ENCODE measurements at places on chromosomes 6 and 20. TPM values are rescaled to one million over a fixed set of nuclear protein-coding genes. Genes with fewer than 3 reads are reported as not detected.

- H3K27me3 ChIP-seq: no peaks in the 10 kb centered on the region
- no peak overlapping the region for H3K27ac ChIP-seq
- no peaks in the 10 kb centered on the region for H3K36me3 ChIP-seq
- no peak for DNase-seq
- peaks cover 4% of the 10 kb centered on the region for H3K4me1 ChIP-seq
These were observed 75.4 kb upstream of the EEF1E1 start for GRCh38 chr6:8177721-8178120.

DNA sequence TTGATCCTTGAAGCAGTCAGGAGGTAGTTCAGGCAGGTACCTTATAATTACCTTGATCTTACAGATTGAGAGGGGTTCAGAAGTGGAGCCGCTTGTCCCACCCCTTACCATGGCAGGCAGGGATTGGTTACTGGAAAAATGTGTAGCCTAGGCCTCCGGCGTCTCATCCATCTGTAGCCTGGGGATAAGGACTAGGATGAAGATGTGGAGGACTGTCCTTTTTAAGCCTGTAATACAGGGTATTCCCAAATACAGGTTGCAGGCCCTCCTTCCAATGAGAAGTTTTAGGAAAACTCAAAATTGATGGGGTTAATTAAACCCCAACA is 2.8 kb downstream of the HMGA1 start:
- no peak overlapping the region for H3K4me3 ChIP-seq
- peaks cover 42% of the 10 kb centered on the region for H3K36me3 ChIP-seq
- H3K27me3 ChIP-seq: no peaks in the 10 kb centered on the region
- DNase-seq: no peak

- no peak overlapping the region for H3K4me3 ChIP-seq
- no peaks in the 10 kb centered on the region for H3K4me1 ChIP-seq
- H3K36me3 ChIP-seq: no peaks in the 10 kb centered on the region
These were observed 859.8 kb downstream of the MAFB start for GRCh38 chr20:39829256-39829655.

DNA sequence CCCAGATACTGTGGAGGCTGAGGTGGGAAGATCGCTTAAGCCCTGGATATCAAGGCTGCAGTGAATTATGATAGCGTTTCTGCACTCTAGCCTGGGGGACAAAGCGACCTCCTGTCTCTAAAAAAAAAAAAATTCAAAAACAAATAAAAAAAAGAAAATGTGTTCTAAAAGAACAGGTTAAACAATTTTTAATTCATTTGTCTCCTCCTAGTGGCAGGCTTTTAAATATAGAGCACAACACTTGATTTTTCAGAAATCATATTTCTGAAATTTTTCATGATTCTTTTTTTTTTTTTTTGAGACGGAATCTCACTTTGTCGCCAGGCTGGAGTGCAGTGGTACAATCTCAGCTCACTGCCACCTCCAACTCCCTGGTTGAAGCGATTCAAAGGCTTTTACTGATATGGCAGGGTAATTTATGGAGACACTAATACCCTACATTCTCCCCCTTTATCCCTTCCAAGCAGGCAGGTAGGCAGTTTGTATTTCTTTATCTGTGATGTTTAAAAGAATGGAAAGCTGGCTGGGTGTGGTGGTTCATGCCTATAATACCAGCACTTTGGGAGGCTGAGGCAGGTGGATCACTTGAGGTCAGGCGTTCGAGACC is 8.7 kb upstream of the GTF3C6 start:
- no peaks in the 10 kb centered on the region for H3K36me3 ChIP-seq
- H3K27ac ChIP-seq: no peak overlapping the region
- no peak for DNase-seq
- no peaks in the 10 kb centered on the region for H3K4me1 ChIP-seq
- H3K27me3 ChIP-seq: no peaks in the 10 kb centered on the region

GRCh38 chr20:25503936-25504335 is 81.4 kb downstream of the NINL start:
- peaks cover 70% of the 10 kb centered on the region for H3K36me3 ChIP-seq
- H3K4me3 ChIP-seq: no peak overlapping the region
- no peak overlapping the region for H3K27ac ChIP-seq
- DNase-seq: no peak
- H3K4me1 ChIP-seq: no peaks in the 10 kb centered on the region

DNA sequence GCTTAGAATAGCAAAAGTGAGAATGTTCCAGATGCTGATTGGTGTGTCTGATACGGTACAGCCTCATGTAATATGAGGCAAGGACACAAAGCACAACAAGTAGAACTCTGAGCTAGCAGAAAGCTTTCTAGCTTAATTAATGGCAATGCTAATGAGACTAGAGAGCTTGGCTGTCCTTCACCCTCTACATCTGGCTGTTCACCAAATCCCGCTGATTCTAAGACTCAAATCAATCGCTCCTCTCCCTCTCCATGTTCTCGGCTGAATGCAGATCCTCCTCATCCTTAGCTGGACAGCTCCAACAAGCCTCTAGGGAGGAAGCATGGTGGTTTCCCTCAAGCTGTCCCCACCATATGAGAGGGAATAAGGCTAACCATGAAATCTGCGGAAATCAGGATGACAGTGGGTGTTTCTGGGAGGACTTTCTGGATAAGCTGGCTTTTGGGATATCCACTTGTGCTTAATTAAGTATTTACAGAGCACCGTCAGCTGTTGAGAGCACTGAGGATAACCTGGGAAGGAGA is 128.9 kb downstream of the FOXC1 start:
- H3K4me3 ChIP-seq: no peak overlapping the region
- H3K4me1 ChIP-seq: no peaks in the 10 kb centered on the region
- H3K27ac ChIP-seq: no peak overlapping the region
- H3K36me3 ChIP-seq: peaks cover 1% of the 10 kb centered on the region

GRCh38 chr6:113350461-113350860 is 506.7 kb upstream of the MARCKS start:
- no peaks in the 10 kb centered on the region for H3K27me3 ChIP-seq
- no peak overlapping the region for H3K27ac ChIP-seq
- no peaks in the 10 kb centered on the region for H3K4me1 ChIP-seq
- H3K36me3 ChIP-seq: no peaks in the 10 kb centered on the region
- H3K4me3 ChIP-seq: no peak overlapping the region

MICA gene
- total RNA-seq: 23.6 TPM

All from spinal cord (tissue), 10 donors.